ENCODE measurements at places on chromosomes 3 and 15.
A peak's percentile ranks its signal among the peaks of the same experiment; 100 is the strongest.

GRCh38 chr15:78979456-78980320 lies 34.8 kb upstream of the CTSH start:
- peak; percentile 53 for DNase-seq

DNA sequence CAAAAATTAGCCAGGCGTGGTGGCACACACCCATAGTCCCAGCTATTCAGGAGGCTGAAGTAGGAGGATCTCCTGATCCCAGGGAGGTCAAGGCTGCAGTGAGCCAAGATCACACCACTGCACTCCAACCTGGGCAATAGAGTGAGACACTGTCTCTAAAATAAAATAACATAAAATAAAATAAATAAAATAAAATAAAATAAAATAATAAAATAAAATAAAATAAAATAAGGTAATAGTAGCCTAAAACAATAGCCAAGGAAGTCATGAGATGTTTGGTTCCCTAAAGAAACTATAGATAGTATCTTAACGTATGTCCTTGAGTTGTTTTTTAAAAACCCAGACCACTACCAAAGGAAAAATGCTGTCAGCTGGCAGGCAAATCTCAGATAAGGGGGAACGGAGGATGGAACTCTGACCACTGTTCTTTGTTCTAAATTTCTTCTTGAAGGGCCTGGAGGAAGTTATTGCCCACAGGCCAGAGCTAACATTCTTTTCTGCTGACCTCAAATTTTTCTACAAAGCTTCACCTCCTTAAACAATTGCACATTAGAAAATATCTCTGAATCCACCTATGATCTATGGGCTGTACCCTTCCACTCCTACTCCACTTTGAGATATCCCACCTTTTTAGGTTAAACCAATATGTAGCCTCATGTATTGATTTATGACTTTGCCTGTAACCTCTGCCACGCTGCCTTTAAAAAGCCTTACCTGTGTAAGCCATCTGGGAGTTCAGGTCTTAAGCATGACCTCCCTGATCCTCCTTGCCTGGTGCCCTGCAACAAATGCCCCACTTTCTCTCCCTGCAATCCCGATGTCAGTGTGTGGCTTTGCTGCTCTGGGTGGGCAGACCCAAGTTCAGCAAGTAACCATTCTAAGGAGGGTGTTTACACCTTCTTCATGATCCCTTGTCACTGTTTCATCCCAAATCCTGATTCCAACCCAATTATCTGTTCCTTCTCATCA lies 126.2 kb upstream of the BHLHE40 start:
- DNase-seq = no peak

DNA sequence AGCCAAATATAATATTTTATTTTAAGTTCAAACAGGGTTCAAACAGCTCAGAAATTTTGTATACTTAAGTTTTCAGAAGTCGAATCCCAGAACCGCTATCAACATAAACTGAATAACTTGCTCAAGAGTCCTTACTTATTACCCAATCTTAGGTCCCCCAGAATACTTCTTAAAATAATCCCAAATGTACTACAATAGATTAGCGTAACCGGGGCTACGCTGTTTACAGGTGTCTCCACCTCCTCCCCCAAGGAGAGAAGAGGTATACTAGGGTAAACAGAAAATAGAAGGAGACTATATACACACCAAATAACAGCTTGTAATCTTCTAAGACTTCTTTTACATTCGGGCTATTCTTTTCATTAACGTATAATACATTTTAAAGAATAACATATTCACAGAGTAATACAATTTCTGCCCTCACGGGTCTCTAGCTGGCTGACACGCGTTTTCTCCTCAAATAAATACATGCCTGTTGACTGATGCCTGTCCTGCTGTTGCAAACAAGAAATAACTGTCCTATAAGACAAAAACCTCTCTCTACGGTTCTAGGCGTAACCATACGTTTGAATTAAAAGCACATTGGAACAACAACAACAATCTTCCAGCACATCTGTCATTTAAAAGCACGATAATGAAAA lies 1.3 kb downstream of the DENND4A start:
- DNase-seq = peak; percentile 42

DNA sequence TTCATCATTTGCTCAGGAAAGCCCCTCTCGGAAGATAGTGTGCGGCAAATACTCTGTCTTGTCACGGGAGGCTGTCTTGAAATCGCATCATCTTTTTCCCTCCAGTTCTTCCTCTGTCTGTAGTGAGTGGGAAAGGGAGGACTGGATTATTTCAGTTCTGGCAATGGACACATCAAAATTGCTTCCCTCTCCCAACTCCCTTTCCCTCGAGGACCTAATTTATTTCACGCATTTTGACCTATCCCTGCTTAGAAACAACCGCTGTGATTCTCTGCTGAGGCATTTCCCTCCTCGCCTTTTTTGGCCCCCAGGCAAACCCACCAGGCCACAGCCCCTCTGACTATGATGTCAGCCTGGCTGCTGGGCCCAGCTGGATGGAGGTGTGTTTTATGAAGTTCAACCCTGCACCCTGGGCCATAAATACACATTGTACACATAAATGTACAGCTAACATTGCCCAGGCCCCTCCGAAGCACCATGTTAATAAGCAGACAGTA lies 138.7 kb upstream of the LRTM1 start:
- no peak for DNase-seq

DNA sequence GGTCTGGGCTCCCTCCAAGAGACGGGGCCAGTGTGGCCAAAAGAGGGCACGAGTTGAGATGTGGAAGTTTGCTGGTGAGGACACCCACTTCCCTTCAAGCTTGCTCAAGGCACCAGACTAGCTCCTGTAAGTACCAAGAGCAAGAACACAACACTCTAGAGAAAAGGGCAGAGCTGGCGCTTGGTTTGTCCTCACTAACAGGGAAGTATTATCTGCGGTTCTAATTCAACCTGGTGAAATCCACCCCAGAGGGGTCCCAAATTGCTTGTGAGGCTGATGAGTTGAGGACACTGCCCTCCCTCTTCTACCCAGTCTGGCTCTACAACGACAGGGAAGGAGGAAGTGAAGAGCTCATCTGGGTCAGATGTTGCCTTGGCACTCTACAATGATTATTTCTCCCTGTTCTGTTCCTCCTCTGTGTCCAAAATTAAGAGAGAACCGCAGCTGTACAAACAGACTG lies 16.9 kb upstream of the FSIP1 start:
- no peak for DNase-seq

DNA sequence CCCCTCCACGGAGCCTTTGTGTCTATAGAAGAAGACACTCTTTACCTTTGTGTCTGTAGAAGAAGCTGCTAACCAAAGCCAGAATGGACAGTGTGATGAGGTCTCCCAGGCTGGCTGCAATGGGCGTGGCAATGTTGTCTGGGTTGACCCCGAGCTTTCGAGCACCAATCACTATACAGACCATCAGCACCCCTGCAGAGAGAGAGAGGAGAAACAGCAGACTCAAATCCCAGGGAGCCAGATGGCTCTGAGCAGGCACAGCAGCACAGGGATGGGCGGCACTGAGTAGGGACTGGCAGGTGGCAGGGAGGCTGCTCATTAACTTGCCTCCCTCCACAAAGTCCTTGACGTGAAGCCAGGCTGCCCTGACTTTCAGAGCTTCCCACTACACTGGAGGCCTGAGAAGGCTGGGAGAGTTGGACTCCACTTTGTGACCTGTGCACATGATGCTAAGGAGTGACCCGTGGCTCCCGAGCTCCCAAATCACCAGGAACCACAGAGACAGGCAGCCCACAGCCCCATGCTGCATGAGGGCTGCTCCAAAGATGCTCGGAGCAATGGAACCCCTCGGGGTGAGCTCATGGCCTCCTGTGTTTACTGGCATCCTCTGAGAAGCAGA lies 53.9 kb downstream of the ROPN1B start:
- DNase-seq = no peak

DNA sequence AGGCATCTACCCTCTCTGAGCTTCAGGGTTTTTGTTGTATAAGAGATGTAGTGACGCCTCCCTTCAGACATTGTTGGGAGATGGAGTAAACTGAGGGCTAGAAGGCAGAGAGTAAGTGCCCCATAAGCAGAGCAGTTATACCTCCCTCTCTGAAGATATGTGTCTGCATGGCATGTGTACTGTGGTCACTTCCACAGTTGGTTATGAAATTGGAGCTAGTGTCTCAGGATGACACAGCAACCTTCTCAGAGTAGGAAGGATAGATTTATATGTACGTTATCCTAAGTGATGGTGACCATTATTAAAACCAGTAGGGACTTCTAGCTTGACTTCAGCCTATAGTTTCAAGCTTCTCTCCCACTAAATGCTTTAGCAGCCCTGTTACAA lies 17.9 kb downstream of the PXK start:
- no peak for DNase-seq

DNA sequence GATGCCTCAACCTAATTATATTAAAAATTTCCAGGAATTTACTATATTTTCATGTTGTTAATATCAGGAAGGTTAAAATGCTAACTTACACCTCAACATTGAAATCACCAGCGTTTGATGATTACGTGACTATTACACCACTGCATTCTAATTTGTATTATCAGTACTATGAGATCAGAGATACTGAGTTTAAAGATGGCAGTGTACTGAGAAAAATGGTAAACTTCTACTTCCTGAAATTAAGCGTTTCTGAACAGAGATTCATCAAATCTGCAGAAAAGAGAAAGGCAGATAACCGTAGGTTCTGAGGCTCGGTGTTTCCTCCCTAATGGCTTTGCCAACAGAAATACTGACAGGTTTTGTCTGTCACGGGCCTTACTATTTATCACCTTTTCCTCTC lies 69.9 kb downstream of the CRTC3 start:
- DNase-seq = no peak

DNA sequence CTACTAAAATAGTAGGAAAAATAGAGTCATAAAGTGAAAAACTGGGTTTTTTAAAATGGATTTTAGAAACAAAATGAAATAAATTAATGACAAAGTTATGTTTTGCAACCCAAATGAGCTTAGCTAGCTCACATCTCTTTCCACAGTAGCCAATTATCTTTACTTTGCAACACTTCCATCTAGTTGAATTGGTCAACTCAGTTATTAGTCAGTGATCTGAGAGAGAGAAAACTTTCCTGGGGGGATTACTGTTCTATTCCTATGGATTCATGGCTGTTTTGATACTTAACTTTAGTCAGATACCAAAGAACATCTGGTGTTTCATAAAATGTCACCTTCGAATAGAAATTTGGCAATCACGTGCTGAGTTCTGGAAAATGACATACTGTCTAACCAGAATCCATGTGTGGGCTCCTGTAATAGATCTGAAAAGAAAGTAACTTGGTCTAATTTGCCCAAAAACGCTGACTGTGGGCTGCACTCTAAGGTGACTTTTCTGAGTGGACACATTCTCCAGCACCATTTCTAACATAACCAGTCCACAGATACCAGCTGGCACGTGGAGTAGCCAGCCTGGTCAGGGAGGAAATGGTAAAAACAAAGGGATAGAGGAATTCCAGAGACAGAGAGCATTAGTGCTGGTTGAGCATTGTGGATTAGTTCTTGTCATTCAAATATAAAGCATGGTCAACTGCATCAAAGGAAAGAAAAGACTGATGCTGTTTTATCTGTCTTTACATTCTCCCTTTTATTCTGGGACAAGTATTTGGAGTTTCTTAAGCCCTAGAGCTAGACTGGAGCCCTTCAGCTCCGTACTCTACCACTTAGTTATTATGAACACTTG lies 45.2 kb upstream of the CCDC80 start:
- no peak for DNase-seq

DNA sequence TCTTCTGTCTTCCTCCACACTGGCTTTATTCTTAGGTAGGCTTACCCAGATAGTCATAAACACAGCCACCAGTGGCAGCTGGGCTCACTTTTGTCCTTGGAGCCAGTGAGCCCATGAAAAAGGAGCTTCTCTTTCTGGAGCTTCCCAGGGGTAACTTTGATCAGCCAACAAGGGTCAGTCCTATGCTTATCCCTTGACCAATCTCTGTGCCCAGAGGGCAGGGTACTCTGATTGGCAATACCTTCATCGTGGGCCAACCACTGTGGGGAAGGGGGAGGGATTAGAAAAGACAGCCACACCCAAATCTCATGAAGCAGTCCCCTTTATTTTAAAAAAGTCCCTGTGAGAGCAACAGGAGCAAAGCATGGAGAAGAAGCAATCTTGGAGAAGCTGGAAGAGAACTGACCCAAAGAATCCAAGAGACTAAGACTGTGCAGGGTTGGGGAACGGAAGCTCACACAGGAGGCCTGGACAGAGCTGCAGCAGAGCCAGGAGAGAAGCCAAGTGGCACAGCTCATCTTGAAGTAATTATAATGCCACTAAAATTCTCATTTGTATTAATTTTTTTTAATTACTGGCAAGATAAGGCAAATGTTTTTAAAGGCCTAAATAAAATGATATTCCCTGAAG lies 70.4 kb downstream of the SSUH2 start:
- DNase-seq = no peak

GRCh38 chr15:81666839-81667238 lies 292.8 kb upstream of the TMC3 start:
- no peak for DNase-seq

- no peak for DNase-seq
These were observed 5.7 kb downstream of the EXOSC7 start for GRCh38 chr3:44981751-44982150.

DNA sequence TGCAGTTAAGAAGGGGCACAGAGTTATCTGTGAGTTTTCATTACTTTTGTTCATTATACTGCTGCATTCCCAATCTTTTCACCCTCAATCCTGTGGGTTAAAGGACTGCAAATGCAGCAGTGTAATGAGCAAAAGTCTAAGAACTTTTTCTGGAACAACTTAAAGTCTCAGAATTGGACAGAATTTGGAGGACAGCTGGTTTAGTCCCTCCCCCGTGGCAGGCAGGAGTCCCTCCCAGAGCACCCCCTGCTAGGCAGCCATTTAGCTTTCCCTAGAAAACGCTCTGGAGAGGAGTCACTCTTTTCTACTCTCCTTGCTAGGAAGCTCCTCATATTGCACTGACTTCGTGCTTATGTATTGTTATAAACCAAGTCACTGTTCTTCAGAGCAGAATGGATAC lies 156.3 kb upstream of the UBE2E1 start:
- no peak for DNase-seq

GRCh38 chr3:150589759-150590158 lies 13.4 kb upstream of the SELENOT start:
- DNase-seq = no peak

- DNase-seq = no peak
These were observed 33.0 kb upstream of the SLC12A8 start for GRCh38 chr3:125245521-125245920.

- no peak for DNase-seq
These were observed 35.2 kb downstream of the GOLGA6L2 start for GRCh38 chr15:23411841-23412240.

- no peak for DNase-seq
These were observed 203.6 kb upstream of the WNT5A start for GRCh38 chr3:55690726-55691125.

DNA sequence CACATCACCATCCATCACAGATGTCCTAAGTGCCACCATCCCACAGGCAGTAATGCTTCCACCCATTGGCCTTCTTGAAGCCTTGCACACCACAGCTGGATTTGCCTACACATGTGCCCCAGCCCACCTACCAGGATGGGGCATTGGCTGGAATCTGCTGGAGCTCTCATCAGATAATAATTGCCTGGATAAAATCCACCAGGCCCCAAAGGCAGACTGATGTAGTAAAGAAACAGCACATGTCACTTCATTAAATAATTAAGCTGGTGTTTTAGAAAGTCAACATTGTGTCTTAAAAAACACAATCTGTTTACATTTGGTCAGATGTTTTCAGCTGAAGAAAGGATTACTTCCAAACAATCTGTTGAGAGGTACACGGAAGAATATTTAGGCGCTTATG lies 229.5 kb downstream of the ATP8B4 start:
- no peak for DNase-seq

Data from activated CD8-positive, alpha-beta T cell treated with anti-CD3 and anti-CD28 coated beads, Interleukin-2, amount 10 ng/mL, durations not matched to agents 7 days and 5 days (primary cell).